ENCODE measurements at places on chromosomes 7 and 10. TPM values are rescaled to one million over a fixed set of nuclear protein-coding genes. Genes with fewer than 3 reads are reported as not detected.
A peak's percentile ranks its signal among the peaks of the same experiment; 100 is the strongest.

Gene CFAP70
- total RNA-seq, result not detected

Gene C10orf67
- not detected for total RNA-seq

Gene HYAL4
- not detected for total RNA-seq

Gene AP3M1
- 29.2 TPM for total RNA-seq

Gene ANKRD61
- 0.20 TPM for total RNA-seq

Gene AGMO
- 1.1 TPM for total RNA-seq

Gene GJD4
- total RNA-seq, result not detected

Gene CDNF
- 0.29 TPM for total RNA-seq

Gene WDR86
- not detected for total RNA-seq

Gene IGF2BP3
- total RNA-seq, result 120 TPM

- DNase-seq, result no peak
Observed at GRCh38 chr7:713488-714230, 12.8 kb upstream of the DNAAF5 start.

DNA sequence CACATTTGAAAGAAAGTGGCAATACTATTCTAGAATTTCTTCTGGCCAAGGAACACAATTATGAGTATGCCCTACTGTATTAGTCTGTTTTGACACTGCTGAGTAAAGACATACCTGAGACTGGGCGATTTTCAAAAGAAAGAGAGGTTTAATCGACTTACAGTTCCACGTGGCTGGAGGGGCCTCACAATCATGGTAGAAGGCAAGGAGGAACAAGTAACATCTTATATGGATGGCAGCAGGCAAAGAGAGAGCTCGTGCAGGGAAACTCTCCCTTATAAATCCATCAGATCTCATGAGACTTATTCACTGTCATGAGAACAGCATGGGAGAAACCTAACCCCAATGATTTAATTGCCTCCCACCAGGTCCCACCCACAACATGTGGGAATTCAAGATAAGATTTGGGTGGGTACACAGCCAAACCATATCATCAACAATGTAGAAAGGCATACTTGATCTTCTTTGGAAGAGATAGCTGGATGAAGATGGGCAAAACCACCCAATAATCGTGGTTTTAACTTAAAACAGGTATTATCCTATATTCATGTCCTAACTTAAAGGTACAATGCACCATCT is 113.9 kb downstream of the ETV1 start:
- DNase-seq, result no peak

GRCh38 chr10:78688901-78689583 is 379.7 kb upstream of the ZMIZ1 start:
- peak; percentile 40 for DNase-seq

DNA sequence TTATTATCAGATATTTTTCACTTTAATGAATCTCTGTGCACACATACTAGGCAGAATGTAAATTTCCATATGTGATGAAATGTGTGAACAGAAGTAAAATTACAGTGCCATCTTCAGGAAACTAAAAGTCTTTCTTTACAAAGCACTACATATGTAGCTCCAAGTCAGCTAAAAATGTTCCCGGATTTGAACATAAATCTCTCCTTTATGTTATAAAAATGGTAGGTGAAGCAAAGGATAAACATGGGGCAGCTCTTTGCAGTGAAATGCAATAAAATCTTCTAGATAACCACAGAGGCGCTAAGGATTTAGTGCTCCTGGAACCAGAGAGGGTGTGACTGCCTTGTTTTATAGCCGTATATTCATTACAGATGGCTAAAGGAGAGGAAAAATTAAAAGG is 104.9 kb upstream of the C7orf33 start:
- no peak for DNase-seq

DNA sequence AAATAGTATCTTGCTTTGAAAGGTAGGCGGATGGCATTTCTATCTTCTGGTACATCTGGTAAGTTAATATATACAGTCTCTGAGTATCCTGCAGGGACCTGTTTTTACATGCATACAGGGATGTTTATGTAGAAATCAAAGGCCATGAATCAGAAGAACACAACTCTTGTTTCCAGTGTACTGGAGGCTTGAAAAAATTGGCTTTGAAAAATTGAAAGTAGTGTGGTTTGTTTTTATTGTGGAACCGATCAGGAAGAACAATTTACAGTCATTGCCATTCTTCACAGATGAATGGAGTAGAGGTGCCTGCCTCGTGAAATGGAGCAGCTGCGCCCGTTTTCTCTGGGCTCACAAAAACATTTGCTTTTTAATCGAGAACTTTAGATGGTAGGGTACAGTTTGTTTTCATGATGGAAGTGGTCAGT is 54.0 kb upstream of the RPA3 start:
- peak; percentile 4 for DNase-seq

DNA sequence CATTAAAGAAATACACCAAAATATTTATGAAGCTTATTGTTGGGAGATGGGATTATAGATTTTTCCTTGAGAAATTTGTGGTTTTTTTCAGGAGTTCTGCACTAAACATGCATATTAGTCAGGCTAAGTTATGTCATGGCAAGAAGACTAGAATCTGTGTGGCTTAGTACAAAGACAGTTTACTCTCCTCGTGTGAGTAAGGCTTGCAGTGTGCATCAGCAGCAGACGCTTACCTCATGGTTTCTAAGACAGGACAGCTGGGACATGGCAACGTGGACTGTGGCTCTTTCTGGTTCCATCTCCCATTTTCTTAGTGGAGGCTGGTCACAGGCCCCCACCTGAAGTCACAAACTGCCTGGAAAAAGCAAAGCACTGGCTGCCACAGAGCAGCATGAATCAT is 429.6 kb upstream of the VSTM2A start:
- DNase-seq, result peak; percentile 41

- DNase-seq, result no peak
Observed at GRCh38 chr10:49559476-49559875, 20.6 kb upstream of the ERCC6 start.

- DNase-seq, result no peak
Observed at GRCh38 chr10:4111643-4112042, 326.6 kb upstream of the KLF6 start.

DNA sequence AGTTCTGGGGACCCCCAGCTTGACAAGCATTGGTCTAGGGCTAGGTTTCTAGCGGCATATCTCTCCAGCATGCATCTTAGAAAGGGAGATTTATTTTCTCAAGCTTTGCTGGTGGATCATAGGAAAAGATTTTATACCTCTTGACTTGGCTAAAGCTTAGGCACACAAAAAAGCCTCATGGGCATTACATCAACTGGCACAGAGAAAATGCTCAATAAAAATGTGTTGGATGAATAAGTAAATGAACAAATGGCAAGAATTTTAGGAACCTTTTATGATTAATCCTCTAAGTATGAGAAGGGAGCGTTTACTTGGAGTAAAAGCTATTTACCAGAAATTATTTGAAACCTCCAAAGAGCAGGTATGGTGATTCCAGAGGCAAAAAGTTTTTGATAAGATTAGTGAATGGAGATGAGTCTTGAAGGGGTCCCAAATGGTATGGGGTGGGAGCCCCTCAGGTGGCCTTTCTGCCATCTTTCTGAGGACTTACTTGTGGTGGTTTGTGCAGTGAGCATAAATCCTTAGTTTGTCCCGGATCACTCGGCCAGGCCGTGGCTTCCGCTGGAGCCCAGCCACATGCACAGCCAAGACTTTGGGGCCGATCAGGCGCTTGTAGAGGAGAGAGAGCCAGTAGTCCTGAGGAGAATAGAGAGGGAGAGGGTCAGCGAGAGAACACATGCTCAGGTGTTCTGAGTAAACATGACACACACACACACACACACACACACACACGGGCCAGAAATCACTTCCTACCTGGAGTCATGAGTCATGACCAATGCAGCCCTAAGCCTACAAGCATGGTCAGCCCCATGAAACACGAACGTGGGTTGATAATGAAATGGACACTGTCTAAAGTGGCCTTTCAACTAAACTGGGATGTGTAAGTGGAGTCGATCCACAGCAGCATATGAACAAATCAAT is 43.1 kb upstream of the HPS1 start:
- DNase-seq, result no peak

DNA sequence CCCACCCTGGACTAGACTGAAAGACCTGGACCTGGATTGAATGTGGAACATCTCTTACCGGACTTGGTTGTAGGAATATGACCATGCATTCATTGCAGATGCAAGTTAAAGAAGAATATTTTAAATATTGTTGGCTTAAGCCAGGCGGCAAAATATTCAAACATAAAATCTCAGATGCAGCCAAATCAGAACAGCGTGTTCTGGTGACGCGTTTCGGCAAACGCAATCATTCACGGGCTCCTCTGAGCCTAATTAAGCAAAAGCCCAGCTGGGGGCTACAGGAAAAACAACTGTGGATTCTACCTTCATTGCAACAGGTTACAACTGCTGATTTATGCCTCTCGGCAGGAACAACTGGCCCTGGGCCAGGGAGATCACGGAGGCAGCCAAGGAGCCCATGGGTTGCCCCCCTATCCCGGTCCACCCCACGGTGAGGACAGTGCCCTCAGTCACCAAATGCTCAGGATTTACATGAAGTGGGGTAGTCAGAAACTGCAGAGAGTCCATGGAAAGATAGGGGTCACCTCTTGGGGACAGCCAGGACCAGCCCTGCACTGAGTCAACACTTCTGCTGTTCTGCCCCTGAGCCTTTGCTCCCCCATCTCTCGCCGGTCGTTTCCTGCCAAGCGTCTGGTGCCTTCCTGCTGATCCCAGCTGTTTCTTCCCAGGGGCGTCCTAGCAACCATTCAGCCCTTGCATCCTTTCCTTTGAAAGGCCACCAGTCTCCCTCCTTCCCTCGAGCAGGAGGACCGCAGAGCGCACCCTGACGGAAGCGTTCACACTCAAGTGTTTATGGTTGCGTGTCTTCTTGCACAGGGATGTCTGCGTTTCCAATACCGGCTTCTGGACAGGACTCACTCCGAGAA is 64.4 kb upstream of the SFMBT2 start:
- no peak for DNase-seq

DNA sequence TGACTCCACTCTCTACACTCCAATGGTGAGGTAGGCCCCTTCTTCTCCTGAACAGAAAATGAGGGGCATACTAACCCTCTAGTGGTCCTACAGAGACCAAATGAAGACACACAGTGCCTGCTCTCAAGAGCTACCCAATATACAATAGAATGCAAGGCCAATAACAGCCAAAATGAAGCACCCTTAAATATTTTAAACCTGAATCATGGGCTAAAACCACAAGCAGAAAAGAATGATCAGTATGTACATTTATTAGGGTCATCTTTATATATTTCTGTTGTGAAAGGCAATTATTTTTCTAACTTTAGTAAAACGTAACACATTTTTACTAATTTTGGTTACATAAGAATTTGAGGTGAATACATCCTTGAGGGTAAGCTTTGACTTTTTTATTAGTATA is 49.9 kb upstream of the COL1A2 start:
- peak; percentile 69 for DNase-seq

- peak; percentile 15 for DNase-seq
Observed at GRCh38 chr7:8480527-8480926, 47.1 kb downstream of the NXPH1 start.

DNA sequence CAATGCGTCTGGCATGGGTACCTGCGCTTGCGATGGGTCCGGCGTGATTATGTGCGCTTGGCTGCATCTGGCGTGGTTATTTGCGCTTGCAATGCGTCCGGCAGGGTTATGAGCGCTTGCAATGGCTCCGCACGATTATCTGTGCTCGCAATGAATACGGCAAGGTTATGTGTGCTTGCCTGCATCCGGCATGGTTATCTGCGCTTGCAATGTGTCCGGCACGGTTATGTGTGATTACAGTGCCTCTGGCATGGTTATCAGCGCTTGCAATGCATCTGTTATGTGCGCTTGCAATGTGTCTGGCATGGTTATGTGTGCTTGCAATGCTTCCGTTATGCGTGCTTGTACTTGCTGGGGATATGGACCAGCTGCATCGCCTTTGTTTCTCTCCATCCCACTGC is 37.7 kb downstream of the RBAK start:
- no peak for DNase-seq

Measured in RPMI7951 (cell line).